ENCODE measurements at places on chromosomes 2 and 18.

GRCh38 chr2:102186791-102187495 is at the start of gene IL1RL2:
Gene IL1RL2, plus strand, starts transcription at chr2:102187023. Its CDS starts 845 bp downstream, at chr2:102187868.
- no peak for DNase-seq

GRCh38 chr2:75560768-75561565 is at the start of gene EVA1A:
Gene EVA1A, minus strand, starts transcription at chr2:75560939. Its CDS starts 42,799 bp downstream, at chr2:75518140.
- DNase-seq: no peak

- DNase-seq: no peak
These were observed 12.9 kb downstream of the UBR3 start for GRCh38 chr2:169839954-169840746.

- DNase-seq: no peak
These were observed 500.6 kb upstream of the MYT1L start for GRCh38 chr2:2831633-2832032.

DNA sequence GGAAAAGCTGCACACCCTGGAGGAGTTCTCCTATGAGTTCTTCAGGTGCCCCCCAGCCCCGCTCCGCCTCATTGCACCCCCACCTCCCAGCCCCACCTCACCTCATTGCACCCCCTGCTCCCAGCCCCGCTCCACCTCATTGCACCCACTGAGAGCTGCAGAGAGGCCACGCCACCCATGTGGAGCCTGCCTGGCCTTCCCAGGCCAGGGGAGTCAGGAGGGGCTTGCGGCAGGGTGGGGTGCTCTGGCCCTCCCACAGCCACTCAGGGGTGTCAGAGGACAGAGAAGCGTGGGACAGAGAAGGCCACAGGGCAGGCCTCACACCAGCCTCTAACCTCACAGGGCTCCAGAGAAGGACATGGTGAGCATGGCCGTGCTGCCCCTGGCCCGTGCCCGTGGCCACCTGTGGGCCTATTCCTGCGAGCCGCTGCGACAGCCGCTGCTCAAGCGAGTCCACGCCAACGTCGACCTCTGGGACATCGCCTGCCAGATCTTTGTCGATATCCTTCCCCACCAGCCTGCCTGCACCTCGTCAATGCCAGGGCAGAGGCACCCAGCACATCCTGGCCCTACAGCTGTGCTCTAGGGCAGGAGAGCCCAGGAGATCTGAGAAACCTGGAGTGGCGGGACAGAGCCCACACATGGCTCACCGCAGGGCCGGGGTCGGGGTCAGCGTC is 15.0 kb upstream of the GPR17 start:
- no peak for DNase-seq

GRCh38 chr2:127645395-127646291 is at the start of gene GPR17:
Gene GPR17, plus strand, starts transcription at chr2:127646153. Its CDS starts 4,583 bp downstream, at chr2:127650736.
- no peak for DNase-seq

DNA sequence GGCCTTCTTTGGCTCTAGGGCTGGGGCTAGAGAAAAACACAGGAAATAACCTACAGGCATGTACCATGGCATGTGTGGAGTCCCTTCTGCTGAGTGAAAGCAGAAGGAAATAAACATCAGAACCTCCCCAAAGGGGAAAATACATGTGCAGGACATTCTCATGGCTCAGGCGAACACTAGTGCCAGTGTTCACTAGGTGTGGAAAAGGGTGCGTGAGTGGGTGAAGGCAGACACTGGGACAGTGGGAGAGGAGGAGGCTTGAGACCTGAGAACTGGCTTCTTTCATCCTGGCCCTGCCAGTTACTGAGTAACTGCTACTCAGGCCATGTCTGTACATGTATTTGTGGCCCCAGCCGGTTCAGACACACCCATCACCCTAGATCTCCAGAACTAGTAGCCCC is 268.2 kb downstream of the PRKCE start:
- no peak for DNase-seq

DNA sequence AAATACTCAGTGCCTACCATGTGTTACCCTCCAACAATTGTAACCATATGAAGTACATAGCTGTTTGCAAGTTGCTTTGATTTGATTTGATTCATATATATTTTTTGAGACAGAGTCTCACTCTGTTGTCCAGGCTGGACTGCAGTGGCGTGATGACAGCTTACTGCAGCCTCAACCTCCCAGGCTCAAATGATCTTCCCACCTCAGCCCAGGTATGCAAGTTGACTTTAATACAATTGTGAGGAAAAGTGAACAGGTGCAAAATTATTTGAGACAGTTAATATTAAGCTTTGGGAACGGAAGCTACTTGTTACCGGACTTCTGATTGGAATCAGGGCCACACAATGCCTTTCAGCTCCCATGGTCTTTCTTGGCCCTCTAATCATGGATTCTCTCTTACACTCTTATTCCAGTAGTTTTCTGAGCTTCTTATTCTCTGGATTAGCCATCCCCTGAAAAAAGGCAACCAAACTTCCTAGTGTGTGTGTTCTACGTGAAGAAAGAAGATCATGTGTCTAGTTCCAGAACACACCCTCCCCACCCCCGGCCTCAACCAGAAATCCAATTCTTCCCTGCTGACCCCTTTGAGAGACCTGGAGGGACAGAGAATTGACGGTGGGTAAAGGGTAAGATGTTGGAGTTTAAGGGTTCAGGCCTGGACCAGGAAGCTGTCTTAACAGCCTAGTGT is 1.1 kb upstream of the RPL37A start:
- no peak for DNase-seq

DNA sequence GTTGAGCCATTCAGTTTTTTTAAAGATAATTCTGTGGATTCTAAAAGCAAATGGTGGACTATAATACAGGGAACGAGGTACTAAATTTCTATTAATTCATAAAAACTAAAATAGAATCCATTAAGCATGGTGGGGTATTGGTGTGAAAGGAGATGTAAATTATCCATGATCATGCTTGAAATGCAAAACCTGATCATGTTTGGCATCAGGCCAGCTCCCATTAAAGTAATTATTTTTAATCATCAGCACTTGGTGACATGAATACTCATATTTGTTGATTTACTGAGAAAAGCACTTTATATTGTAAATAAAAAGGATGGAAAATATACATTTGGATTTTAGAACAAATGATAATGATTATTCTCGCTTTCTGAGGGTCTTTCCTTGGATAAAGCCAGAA is 232.3 kb upstream of the MEIS1 start:
- DNase-seq: no peak

DNA sequence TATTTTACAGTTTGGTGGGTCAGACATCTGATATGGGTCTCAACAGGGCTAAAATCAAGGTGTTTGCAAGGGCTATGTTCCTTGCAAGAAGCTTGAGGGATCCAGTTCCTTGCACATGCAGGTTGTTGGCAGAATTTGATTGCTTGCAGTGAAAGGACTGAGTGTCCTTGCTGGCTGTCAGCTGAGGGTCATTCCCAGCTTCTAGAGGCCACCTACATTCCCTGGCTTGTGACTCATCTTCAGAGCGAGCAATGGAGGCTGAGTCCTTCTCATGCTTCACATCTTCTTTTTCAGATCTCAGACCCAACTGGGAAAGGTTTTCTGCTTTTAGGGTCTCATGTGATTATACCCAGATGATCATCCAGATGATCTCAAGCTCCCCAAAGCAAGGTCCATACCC is 12.4 kb downstream of the MEX3C start:
- DNase-seq: no peak
